ENCODE measurements at places on chromosomes 12 and 14.

- DNase-seq = no peak
These were observed 149.0 kb downstream of the CAPZA3 start for GRCh38 chr12:18886962-18887361.

DNA sequence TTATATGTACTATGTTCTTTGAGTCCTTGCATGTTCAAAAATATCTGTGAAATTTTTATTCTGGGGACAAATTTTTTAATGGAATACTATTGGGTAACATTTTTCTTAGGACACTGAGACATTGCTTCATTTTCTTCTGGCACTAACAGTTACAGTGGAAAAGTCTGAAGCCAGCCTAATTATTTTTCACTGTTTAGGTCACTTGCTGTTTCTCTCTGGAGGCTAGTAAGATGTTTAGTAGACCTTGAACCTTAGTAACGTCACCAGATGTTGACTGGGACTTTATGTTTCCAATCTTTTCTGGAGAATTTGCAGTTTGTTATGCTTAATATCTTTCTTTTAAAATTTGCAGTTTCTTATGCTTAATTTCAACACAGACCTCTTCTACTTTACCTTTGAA is 12.3 kb upstream of the EPYC start:
- DNase-seq = no peak

DNA sequence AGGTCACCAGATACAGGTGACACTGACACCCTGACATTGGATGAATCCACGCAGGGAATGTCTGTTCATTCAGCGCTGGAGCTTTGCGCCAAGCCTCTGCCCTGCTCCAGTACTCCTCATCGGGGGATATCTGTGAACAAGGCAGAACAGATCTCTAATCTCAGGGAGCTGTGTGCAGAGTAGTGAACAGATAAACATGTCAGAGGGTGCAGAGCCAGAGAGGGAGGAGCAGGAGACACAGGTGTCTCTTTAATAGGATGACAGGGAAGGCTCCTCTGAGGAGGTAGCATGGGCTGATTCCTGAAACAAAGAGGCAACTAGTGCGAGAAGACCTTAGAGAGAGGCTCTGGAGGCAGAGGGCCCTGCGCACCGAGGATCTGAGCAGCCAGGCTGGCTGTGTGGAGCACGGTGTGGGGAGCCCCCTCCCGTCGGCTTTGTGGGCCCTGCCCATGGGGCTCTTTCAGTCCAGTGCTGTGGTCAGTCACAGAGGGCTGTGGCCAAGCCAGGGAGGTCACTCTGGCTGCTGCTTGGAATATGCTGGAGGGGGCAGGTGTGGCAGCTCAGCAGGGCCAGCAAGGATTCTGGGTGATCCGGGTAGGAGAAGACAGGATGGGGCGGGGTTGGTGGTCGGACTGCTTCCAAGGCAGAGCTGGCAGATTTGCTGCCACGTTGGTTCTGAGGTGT is 55.6 kb downstream of the TECPR2 start:
- no peak for DNase-seq

DNA sequence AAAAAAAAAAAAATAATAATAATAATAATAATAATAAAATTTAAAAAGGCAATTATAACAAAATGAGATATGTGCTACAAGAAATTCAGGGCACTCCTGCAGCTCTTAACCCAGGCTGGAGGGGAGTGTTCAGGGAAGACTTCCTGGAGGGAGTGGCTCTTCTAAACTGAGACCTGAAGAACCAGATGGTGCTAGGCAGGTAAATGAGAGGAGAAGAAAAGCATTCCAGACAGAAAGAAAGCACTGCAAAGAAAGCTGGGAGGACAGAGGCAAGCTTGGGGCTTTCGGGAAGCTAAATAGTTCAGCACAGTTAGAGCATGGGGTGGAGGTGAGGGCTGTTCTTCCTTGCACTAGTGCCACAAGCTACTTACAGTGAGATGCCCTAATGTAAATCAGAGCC is 9.9 kb upstream of the SRSF9 start:
- no peak for DNase-seq

- DNase-seq = no peak
These were observed 356.9 kb downstream of the MED13L start for GRCh38 chr12:115920395-115921183.

DNA sequence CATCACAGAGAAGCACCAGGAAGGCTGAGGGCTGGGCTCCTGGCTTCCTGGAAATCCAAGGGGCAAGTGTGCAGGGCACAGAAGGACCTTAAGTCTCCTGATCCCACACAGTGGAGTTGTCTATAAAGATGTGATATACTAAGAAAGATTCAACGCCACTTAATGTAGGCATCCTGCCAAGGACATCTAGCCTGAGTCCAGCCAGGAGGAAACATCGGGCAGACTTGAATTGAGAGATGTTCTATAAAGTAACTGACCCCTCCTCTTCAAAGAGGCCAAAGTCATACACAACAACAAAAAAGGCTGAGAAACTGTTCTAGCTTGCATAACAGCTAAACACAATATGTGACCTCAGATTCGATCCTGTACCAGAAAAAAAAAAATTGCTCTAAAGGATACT is 299.5 kb upstream of the NOS1 start:
- DNase-seq = no peak

- peak; percentile 8 for DNase-seq
These were observed 556.7 kb upstream of the FBXO33 start for GRCh38 chr14:39988939-39989338.

GRCh38 chr12:22321638-22322037 is 12.9 kb downstream of the ST8SIA1 start:
- DNase-seq = peak; percentile 7

DNA sequence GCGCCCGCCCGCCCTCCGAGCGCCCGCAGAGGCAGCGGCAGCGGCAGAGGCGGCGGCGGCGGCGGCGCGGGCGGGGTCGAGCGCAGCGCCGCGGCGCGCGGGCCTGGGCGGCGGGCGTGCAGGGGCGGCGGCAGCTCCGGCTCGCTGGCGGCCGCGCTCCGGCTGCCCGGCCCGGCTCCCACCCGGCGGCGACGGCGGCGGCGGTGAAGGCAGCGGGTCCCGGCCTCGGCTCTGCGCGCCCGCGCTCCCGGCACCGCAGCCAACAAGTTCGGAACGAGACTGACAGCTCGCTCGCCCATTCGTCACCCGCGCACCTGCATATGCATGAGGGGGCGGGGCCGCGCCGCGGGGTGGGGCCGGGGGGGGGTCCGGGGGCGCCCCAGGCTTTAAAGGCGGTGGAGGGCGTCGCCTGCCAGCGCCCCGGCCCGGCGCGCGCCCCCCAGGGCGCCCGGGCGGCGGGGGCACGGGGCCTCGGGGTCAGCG is at the start of gene JAG2:
TSS of gene JAG2 (minus strand) at position 281 of the 483 bp plus-strand sequence. CDS start 356 bp downstream, outside the sequence.
- peak; percentile 70 for DNase-seq

DNA sequence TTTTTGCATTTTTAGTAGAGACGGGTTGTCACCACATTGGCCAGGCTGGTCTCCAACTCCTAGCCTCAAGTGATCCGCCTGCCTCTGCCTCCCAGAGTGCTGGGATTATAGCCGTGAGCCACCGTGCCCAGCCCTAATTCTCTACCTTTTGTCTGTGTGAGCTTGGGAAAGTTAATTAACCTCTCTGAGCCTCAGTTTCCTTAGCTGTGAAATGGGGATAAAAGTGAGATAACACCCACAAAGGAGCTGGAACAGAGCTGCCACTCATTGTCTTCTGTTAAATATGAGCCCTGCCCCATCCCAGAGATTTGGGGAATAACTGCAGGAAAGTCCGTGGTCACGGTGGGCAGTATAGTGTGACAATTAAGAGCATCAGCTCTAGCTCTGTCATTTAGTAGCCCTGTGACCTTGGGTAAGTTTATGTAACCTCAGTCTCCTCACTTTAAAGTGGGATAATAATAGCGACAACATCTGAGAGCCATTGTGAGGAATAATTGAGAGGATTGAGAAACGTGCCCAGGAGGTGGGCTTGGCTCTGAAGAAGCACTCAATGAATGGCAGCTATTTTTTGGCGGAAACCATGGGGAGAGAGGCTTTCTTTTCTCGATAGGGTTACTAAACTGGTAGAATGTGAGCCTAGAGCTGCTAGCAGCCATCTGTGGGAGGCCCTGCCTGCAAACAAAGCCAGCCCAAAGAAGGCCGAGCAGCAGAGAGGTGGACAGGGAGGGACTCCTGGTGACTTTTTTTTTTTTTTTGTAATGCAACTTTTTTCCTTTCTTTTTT is 60.8 kb upstream of the MED13L start:
- no peak for DNase-seq

DNA sequence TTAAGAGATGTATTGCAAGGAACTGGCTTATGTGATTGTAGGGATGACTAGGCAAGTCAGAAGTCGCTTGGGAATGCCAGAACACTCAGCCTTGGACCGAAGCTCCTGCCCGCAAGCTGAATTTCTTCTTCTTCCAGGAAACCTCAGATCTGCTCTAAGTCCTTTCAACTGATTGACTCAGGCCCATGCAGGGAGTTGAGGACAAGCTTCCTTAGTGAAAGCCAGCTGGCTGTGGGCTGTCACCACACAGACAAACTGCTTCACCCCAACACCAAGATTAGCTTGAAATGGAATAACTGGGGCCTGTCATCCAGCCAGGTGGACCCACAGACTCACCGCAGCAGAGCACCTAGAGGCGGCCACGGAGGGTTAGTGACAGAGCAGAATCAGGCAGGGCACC is 24.7 kb downstream of the BDKRB2 start:
- no peak for DNase-seq

DNA sequence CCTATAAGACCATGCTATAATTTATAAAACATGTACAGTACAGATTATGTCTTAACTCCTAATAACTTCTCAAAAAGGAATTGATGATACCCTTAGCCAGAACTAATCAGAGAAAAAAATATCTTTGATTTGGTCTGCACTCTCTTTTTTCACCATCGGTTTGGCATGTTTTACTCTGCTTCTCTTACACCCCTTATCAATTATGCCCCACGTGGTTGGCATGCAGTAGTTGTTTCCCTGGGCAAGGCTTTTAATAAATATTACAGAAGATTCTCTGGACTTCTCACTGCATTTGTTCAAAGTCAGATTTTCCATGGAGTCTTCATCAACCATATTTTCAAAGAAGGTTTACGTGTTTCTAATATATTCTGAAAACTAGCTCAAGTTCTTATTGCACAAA is 167.4 kb upstream of the LRIG3 start:
- no peak for DNase-seq

DNA sequence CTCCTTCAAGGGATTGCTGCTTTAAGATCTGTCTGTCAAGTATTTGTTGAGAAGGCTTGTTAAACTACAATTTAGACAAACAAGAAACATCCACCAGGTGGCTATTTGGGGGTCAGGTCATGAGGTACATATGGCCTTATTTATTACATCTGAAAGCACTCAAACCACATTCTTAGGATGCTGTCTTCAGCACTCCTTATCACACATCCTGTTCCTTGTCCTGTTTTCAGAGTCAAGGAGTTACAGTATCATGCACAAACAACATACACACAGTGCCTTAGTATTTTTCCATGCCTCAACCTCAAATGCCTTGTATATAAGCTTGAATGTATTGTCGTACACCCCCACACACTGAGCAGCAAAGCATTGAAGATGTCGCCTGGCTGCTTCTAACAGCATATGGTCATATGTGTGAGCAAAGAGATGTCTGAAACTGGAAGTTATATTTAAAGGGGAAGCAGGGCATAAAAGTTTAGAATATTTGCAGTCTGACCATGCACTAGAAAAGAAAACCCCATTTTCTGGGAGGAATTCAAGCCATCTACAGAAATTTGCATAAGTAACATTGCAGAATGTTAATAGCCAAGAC is 83.8 kb downstream of the KCNMB4 start:
- no peak for DNase-seq

- no peak for DNase-seq
These were observed 15.0 kb downstream of the CAPZA3 start for GRCh38 chr12:18752947-18753346.

GRCh38 chr14:103520657-103521437 is 1.8 kb downstream of the CKB start:
- peak; percentile 77 for DNase-seq

DNA sequence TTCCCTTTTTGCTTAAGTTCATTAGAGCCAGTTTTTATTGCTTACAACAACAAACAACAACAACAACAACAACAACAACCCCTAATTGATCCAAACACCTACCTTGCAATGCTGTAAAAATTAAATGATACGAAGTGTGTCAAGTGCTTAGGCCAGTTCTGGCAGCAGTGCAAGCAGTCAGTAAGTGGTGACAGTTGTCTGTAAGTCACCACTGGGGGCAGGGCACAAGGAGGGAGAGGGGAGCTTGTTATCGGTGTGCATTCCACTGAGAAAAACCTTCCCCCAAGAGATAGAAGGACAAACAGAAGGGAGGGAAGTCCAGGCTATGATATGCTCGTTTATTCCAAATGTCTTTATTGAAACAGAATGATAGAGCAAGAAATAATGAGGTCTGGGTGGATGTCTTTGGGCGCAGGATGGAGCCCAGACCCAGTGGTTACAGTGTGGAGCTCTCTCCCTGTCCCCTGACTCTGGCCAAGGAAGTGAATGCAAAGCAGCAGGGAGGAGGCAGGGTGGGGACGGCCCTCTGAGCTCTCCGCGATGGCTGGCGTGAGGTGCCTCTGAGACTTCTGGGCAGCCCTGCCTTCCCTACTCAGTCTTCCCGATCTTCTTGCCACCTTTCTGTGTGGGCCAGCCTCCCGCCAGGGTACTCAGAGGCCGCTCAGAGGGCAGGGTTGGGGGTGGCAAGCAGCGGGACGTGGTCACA is 6.5 kb downstream of the SLC22A17 start:
- DNase-seq = no peak

DNA sequence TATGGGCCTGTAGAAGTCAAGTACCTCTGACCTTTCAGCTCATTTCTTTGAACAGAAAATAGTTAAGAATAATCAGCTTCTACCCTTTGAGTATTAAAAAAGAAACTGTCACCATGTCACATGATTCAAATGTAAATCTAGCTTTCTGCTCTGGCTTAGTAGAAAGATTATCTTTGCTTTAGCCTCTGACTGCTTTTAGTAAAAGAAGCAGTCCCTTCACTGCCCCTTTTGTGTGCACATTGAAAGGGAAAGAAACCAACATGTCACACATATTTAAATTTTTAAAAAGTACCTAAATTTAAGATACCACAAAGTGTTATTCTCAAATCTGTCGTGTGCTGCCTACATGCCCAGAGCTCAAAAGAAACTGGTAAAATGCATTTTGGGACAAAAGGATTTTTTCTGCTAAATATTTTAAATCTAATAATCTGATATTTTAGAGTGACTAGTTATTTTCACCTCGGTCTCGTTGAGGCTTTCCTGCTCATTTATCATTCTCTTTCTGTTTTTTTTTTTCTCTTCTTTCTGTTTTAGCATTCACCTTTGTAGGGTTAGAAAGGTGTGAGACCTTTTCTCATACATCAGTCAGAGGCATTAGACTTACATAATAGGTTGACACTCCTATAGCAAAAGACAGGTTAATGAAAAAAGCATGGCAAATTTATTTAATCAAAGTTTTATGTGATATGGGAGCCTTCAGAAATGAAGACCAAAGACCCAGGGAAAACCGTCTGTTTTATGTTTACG is 41.3 kb downstream of the SLC16A7 start:
- no peak for DNase-seq

DNA sequence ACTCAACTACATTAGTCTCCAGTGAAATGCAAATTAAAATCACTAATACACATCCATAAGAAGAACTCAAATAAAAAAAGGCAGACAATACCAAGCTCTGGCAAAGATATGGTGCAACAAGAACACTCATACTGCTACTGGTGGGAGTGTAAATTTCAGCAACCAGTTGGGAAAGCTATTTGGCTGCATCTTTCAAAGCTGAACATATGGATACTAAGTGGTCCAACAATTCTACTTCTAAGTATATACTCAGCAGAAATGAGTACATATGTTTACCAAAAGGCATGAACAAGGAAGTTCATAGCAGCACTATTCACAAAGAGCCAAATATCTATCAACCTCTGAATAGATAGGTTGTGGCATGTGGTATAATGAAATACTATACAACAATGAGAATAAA is 27.3 kb downstream of the CAPS2 start:
- DNase-seq = no peak

GRCh38 chr14:67636361-67636919 is 16.7 kb downstream of the ARG2 start:
- DNase-seq = no peak

GRCh38 chr12:101671157-101671791 is 26.2 kb upstream of the CHPT1 start:
- no peak for DNase-seq

Measured in NCI-H226 (cell line).